Activated gamma-delta T cell treated with anti-CD3 and anti-CD28 coated beads, Interleukin-2, amount 50 U/mL, for 16 hours (primary cell): ENCODE measurements at places on chromosomes 4 and X.

GRCh38 chr4:41146716-41147506 lies 67.4 kb downstream of the APBB2 start:
- no peak for DNase-seq

DNA sequence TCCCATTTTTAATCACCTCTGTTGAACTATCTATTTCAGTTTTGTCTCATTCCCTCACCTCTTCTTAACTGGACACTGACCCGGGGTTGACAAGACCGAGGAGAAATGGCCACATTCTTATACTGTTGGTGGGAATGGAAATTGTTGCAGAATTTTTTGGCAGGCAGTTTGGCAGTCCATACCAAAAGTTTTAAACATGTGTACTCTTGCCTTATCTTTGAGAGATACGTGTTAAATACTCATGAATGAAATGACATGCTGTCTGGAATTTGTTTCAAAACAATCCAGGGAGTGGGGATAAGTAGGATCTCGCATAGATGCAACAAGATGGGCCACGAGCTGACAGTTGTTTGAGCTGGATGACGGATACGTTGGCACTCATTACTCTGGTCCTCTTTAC lies 12.1 kb downstream of the FGFBP1 start:
- DNase-seq: no peak

GRCh38 chr4:39621582-39621981 lies 17.1 kb downstream of the SMIM14 start:
- no peak for DNase-seq

DNA sequence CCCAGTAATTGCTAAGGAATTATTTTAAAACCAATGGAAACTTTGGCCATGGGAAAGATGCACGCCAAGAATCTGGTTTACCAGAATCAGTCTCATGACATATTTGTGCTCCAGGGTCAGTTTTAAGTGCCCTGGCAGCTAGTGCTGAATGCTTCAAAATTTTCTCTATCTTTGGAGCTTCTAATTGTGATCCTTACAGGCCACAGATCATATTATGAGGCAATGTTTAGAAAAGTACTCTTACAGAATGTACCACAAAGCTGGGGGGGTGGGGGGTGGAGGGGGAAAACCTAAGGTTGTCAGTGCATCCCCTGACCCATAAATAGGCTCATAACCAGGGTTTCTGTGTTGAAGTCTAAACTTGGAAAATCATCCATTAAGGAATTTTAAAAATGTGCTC lies 514.5 kb downstream of the INPP4B start:
- DNase-seq: no peak

GRCh38 chr4:148203056-148203898 lies 238.9 kb downstream of the NR3C2 start:
- no peak for DNase-seq

DNA sequence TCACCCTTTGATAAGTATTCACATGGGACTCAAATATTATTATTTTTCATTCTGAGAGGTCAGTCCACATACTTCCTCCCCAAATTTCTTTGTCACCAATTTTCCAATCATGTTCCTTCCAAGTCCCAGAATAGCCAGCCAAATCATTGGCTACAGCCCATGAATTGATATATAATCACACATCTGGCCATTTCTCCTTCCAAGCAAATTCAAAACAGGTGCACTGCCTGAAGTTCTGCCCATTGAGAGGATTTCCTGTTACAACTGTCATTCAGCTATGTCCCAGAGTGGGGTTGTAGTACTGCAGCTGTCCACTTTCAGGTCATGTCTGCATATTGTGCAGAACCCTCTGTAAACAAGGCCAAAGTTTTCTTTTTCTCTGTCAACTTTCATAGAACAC lies 347.8 kb downstream of the GRID2 start:
- no peak for DNase-seq

GRCh38 chr4:144450526-144450925 lies 195.4 kb upstream of the HHIP start:
- no peak for DNase-seq

DNA sequence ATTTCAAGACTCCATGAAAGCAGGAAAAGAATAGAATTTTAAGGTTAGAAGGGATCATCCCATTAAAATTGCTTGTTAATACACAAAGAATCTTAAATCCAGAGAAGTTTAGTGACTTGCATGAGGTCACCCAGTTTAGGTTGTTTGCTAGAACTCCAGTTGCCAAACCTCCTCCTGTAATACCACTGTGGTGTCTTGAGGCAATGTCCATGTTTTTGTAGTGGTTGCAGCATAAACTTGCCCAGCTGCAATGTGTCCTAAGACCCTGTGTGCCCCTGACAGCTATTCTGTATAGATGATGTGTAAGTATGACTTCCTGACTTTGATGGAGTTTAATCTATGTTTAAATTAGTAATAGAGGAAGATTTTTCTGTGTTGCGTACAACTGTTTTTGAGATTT lies 6.3 kb downstream of the SFRP2 start:
- no peak for DNase-seq

DNA sequence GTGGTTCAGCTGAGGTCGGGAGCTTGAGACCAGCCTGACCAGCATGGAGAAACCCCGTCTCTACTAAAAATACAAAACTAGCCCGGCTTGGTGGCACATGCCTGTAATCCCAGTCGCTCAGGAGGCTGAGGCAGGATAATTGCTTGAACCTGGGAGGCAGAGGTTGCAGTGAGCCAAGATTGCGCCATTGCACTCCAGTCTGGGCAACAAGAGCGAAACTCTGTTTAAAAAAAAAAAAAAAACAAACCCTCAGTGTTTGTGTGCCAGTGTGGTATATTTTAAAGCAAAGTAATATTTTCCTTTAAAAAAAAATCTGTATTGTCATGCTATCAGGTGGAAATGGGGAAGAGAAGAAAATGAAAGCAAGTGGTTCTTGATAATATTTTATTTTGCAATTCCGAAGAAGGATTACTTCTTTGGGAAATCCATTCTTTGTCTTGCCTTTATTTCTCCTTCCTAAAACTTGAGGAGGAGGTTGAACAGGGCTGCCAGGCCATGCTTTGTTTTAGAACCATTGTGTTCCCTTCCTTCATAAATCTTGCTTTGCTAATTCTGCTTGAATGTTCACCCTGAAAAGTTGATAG lies 14.4 kb downstream of the ALG13 start:
- no peak for DNase-seq

GRCh38 chr4:98609934-98610333 lies 48.5 kb downstream of the TSPAN5 start:
- DNase-seq: no peak
